Stimulated activated CD4-positive, alpha-beta T cell treated with anti-CD3 and anti-CD28 coated beads, Interleukin-4, amount 100 ng/mL, for 4 hours (primary cell): ENCODE measurements at places on chromosomes 3 and 15.

DNA sequence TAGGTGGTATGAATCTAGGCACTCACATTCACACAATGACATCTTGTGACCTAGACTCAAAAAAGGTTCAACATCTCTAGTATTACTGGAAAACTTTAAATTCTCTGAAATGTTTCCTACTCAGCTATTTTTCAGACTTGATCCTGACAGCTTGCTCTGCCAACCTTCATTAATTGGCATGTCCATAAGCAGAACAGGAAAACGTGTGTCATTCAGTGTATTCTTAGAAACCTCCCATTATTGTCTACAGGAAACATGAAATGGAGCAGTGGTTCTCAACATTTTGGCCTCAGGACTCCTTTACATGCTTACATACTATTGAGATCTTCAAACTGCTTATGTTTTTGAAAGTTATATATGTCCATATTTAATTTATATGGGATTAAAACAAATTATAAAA, 363.2 kb downstream of the NAALADL2 start:
- no peak for DNase-seq

GRCh38 chr3:111277226-111277625, 205.6 kb downstream of the NECTIN3 start:
- no peak for DNase-seq

DNA sequence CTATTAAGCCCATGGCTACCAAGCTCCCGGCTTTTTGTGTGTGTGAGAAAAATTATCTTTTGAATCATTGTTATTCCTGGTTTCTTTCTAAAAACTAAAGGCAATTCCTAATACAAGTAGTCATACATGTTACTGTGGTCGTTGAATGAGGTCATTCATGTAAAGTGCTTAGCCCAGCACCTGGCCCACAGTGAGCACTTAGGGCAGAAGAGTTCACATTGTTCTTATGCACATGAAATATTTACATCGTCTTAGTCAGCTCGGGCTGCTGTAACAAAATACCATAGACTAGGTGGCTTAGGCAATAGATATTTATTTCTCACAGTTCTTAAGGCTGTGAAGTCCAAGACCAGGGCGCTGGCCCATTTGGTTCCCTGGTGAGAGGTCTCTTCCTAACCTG, 216.1 kb downstream of the SHQ1 start:
- no peak for DNase-seq

DNA sequence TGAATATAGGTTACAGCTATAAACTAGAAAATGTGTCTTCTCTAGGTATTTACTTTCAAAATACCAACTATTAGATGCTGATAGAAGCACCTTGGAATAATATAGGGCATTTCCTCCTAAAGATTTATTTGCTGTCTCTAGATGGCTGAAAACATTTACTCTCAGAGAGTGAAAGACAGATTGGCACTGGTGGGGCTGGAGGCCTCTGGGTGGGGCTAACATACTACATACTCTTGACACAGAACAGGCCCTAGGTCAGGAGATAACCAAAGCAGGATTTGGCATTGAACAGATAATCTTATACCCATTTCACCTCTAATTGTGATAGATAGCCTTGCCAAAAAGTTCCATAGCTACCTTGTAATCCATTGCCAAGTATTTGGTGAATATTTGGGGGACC, 253.3 kb upstream of the TBC1D5 start:
- DNase-seq: no peak

DNA sequence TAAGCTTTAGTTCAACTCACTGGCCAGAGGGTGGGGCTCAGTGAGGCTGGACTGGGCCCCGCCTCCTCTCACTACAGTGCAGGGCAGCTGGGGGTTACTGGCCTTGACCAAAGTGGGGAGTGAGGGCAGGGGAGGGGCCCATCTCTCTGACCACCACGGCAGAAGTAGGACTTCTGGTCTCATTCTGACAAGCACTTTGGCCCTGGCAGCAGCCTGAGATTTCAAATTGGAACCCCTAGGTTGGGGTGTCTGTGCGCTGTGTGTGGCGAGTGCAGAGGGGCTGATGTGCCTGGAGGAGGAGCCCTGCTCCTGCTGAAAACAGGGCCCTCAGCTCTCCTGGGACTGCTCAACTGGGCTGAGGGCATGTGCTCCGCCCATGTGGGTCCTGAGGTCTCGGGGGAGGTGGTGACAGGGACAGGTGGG, 60.3 kb upstream of the RPL32 start:
- DNase-seq: no peak

GRCh38 chr3:31502803-31503221, 29.9 kb upstream of the STT3B start:
- no peak for DNase-seq
